Lower lobe of right lung (tissue), 2 donors: ENCODE measurements at places on chromosomes 1 and 21. TPM values are rescaled to one million over a fixed set of nuclear protein-coding genes. Genes with fewer than 3 reads are reported as not detected.

- no peak for DNase-seq
Observed at GRCh38 chr1:37616330-37616729, 18.4 kb downstream of the RSPO1 start.

The EPHX1 gene
- 233 TPM for total RNA-seq

The DDOST gene
- total RNA-seq, result 148 TPM

DNA sequence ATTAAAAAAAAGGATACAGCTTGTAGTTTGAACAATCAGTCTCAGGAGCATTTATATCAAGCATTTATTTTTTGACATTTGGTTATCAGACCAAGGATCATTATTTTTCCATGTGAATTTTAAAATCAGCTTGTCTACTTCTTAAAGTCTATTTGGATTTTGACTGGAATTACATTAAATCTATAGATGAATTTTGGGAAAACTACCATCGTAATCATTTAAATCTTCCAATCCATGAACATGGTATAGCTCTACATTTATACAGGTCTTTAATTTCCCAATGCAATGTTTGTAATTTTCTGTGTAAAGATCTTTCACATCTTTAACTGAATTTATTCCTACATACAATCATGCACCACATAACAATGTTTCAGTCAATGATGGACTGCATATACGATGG is 203.2 kb downstream of the AKT3 start:
- DNase-seq, result no peak

GRCh38 chr1:47840393-47841190 is 156.6 kb downstream of the TRABD2B start:
- no peak for DNase-seq

The KRTAP12-2 gene
- not detected for total RNA-seq
